ENCODE measurements at places on chromosomes 7 and 10.

- no peak for DNase-seq
These were observed 167.7 kb upstream of the PPP1R3A start for GRCh38 chr7:114086537-114086913.

- DNase-seq, result peak; percentile 65
These were observed 742.3 kb downstream of the TYW1 start for GRCh38 chr7:67738958-67739357.

DNA sequence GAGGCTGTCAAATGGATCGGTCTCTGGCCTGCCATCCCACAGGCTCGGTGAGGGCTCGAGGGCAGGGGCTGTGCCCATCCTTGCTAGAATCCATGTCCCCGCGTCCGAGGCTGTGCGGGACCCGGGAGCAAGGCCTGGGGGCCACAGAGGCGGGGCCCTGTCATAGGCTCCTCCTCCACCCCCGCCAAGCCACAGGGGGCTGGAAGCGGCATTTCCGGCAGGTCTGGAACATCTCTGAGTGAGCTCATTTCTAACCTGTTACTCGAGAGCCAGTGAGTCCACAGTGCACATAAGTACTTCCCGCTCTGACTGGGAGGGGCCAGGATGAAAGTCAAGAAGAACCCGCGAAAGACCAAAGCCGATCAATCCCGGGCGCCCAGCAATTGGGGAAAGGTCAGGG is 57.6 kb downstream of the NKX6-2 start:
- no peak for DNase-seq

- DNase-seq, result no peak
These were observed 23.9 kb upstream of the PNLIPRP3 start for GRCh38 chr10:116403740-116404250.

DNA sequence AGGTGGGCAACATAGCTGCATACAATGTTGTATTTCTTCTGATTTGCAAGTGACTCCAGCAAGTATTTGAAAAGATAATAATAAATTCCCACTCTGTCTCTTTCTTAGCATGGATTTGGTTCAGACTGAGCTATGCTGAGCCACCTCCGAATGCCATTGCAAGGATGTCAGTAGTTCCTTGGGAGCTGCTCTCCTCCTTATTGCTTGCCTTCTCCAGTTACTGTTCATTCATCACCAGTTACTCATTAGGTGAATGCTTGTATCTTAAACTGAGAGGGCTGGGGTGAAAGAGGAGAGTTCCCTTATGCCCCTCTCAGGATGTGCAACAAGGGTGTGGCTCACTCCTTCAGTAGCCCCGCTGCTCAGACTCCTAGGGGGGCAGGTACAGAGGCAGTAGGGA is 78.4 kb upstream of the PRKAR2B start:
- DNase-seq, result no peak

DNA sequence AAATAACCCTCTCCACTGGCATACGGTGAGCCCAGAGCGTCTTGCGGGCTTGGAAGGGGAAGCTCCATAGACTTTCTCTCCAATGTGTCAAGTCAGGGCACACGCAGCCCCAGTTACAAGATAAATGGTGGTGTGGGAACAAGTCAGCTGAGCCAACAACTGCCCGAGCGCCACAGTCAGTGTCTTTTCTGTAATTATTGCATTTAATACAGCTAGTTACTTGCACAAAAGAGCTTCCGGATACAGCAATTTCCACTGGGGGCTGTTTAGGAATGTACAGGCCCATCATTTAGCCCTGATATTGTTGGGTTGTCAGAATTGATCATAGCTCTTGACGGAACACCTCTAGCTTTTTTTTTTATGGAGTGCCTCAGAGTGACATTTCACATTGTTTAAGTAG is 193.5 kb upstream of the SP8 start:
- DNase-seq, result no peak

Data from fibroblast of pulmonary artery (primary cell).